ENCODE measurements at places on chromosomes 1 and 21. TPM values are rescaled to one million over a fixed set of nuclear protein-coding genes. Genes with fewer than 3 reads are reported as not detected.

Gene CGN
- 3.1 TPM for total RNA-seq

Gene FAM131C
- 1.7 TPM for total RNA-seq

Gene PLCH2
- total RNA-seq = 4.2 TPM

Gene TNNT2
- total RNA-seq = not detected

Gene IL19
- not detected for total RNA-seq

Gene SHISA4
- 16.1 TPM for total RNA-seq

Gene DMBX1
- total RNA-seq = not detected

Gene FMO4
- 1.9 TPM for total RNA-seq

Gene PADI3
- total RNA-seq = not detected

Gene FAAH
- 22.5 TPM for total RNA-seq

Gene TTC39A
- 0.78 TPM for total RNA-seq

DNA sequence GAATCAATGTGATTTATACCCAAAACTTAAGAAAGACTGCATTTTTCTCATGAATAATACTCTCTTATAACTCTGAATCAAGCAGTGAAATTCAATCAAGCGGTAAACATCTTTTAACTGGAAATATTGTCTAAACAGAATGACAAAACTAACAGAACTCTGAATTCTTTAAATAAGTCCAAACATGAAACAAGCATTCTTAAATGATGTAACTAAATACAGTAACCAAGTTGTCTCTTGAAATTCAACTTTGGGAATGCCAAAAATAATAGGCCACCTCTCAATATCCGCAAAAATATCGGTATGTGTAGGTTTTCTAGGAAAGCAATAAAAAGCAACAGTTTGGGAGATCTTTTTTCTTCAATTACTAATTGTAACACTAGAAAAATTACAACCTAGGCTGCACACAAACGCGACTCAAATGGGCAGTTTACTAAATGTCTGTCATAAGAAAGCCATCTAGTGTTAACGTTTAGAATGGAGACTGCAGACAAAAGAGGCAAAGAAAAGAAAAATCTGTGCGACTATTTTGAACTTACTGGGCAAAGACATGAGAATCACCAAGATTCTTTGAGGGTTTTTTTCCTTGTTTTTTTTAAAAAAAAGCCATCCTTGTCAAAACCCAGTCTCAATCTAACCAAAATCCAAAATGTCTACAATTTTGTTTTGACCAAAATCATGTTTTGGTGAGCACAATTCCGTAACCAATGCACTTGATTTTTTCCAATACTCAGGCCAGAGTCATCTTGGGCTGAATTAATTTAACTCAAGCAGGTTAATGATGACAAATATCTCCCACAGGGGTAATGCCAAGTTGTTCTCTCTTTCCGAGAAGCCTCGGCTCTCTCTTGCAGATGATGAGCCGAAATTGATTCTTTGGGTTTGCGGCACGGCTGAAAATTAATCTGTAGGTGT lies 1.3 kb downstream of the SIPA1L2 start:
- DNase-seq = no peak

- DNase-seq = no peak
Measured at GRCh38 chr1:81847063-81847462, 46.3 kb downstream of the ADGRL2 start.

GRCh38 chr1:227774821-227775661 lies 39.8 kb downstream of the SNAP47 start:
- no peak for DNase-seq

- DNase-seq = no peak
Measured at GRCh38 chr1:43069461-43070050, 102.5 kb downstream of the EBNA1BP2 start.

DNA sequence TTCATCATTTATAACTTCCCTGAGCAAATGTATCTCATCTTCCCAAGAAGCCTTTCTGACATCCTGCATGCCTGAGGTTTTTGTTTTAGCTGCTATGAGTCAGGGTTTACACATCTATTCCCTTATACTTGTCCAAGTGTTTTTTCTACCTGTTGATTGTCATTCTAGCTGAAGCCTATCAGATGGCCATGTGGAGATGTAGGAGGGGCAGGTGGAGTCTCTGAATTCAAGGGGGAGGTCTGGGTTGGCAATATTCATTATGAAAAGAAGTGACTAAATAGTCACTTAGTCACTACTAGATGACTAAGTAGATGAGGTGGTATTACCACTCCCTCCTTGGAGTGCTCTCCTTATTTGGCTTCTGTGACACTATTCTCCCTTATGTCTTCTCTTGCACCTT lies 52.4 kb downstream of the XCL1 start:
- no peak for DNase-seq

- no peak for DNase-seq
Measured at GRCh38 chr1:181080556-181080955, 7.9 kb upstream of the IER5 start.

DNA sequence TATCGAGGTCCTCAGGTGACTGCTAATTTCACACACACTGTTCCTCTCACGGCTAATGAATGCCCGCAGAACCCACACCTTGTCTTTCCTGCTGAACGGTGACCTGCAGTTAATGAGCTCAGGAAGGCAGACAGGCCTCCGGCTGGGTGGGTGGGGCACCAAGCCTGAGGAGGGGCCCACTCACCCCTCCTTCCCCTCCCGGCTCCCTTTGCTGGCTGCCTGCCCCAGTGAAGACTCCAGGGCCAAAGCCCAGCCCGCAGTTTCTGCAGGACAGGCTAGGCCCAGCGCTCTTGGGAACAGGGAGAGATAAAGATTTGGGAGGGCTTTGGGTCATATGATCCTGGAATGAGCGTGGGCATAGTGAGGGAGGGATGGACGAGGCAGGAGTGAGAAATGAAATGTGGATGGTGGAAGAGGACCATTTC lies 26.4 kb downstream of the FOXO6 start:
- no peak for DNase-seq

DNA sequence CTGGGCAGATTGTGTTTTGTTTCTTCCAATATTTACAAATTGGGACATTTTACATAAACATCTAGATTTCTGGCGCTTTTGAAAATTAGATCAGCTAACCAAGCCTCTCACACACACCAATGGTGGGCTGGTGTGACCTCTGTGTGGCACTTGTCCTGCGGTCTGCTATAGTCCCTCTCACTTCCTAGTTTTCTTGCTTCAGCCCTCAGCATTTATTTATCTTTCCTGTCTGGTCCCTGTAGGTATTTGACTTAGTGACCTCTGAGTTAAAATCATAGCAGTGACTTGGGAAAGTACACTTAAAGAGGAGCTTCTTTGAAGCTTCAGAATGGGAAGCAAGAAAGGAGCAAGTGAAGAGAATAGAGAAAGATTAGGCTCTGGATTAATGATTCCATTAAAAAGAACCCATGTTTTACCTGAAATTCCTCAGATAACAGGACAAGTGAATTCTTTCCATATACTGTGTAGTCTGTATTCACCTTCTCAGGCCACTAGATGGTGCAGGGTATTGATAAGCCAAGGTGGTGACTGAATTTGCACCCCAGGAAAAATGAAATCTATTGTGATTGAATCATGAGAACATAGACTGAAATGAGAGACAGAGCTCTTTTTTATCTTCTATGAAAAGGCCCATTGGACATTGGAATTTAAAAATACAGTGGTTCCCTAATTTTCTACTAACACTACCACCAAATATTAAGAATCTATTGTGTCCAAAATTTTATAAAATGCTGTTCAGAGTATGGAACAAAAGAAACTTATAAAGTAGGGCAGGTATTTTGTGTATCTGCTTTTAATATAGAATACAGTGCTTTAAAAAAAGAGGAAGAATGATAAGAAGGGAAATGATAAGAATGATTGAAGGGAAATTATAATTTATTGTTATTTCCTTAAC lies 7.1 kb upstream of the DIPK1A start:
- DNase-seq = no peak

GRCh38 chr1:16237343-16237830 lies 404 bp upstream of the CPLANE2 start:
- DNase-seq = no peak

DNA sequence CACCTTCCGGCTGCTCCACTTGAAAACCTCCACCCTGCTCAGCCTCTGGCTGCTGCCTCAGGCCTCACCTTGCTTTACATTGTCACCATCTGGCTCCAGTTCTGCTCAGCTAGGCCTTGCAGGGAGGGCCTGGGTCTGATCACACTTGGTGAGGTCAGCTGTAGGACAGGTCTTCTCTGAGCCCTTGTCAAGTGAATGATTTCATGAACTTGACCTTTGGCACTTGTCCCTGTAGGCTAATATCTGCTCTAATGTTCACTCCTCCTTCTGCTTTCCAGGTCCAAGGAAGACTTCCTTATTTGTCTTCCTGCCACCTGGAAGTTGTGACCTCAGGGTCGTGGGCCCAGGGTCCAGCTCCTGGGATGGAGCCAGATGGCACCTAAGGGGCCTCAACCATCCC lies 41.4 kb downstream of the PTPRF start:
- DNase-seq = no peak

All from occipital lobe (tissue), 3 donors.